ENCODE measurements at places on chromosomes 12 and 14. TPM values are rescaled to one million over a fixed set of nuclear protein-coding genes. Genes with fewer than 3 reads are reported as not detected.

Gene CATSPERB
- not detected for total RNA-seq

GRCh38 chr12:122841544-122842321 is 6.5 kb downstream of the HIP1R start:
- DNase-seq, result no peak

Gene WASHC4
- 127 TPM for total RNA-seq

Gene APOF
- total RNA-seq, result not detected

GRCh38 chr12:69765515-69765914 is 26.9 kb downstream of the RAB3IP start:
- no peak for DNase-seq

- DNase-seq, result no peak
Observed at GRCh38 chr12:30823156-30823699, 68.5 kb upstream of the CAPRIN2 start.

GRCh38 chr12:119096429-119097202 is 82.1 kb upstream of the HSPB8 start:
- DNase-seq, result no peak

- DNase-seq, result no peak
Observed at GRCh38 chr14:90615517-90616060, 200.6 kb downstream of the TTC7B start.

GRCh38 chr14:96385385-96385784 is 6.5 kb upstream of the AK7 start:
- DNase-seq, result no peak

Data from glomerular endothelial cell (primary cell).